ENCODE measurements at places on chromosomes 4 and X. TPM values are rescaled to one million over a fixed set of nuclear protein-coding genes. Genes with fewer than 3 reads are reported as not detected.

Gene UGT2B15
- 4.6 TPM for total RNA-seq

Gene RGN
- total RNA-seq = 1.4 TPM

GRCh38 chr4:159290321-159291030, 187.6 kb downstream of the RAPGEF2 start:
- DNase-seq = no peak

DNA sequence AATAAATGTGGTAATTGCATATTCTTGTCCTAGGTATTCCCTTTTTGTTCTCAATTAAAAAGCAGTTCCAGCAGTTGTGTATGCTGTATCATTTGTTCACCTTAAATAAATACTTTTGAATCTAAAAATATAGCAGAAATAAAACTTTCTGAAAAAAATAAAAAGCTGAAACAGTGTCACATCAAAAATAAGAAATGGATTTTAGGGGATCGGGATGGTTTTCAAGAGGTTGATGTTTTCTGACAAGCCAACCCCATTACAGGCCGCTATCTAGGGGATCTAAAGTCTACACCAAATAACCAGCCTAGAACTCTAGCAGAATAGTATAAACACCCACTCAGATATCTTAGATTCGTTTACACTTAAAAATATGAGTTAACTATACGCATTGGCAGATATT, 95.4 kb upstream of the MAML3 start:
- no peak for DNase-seq

DNA sequence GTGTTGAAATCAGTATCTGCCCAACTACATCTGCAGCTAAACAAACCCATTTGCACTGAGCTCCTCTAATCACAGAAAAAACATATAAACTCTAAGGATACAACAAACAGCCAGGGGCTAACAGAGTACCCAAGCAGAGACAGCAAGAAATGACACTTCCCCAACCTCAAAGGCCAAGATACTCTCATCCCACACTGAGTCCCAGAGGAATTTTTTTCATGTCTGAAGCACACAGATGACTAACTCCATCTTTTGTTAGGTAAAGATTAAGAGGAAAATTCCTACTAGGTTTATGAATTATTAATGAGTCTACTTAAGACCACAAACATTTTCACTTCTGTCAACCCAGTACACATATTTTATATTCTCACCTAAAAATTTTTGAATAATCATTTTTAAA, 31.6 kb downstream of the SEPSECS start:
- no peak for DNase-seq

Gene TLL1
- total RNA-seq = 2.6 TPM

DNA sequence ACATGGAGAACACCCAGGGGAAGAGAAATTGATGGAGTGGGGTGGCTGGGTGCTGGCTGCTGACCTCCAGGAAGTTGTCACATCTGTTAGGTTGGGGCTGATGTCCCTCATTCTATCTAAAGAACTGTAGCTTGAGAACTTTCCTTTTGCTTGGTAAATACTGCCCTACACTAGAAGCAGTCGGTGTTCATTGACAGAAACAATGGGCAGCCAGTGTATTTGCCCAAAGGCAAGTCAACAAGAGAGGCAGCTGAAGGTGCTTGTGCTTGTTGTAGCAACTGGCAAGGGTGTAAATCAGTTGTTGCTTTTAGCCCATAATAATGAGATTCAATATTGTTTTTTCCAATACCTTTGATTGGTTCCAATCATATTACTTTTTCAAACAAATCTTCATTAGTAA, 956 bp downstream of the TMEM154 start:
- DNase-seq = no peak

DNA sequence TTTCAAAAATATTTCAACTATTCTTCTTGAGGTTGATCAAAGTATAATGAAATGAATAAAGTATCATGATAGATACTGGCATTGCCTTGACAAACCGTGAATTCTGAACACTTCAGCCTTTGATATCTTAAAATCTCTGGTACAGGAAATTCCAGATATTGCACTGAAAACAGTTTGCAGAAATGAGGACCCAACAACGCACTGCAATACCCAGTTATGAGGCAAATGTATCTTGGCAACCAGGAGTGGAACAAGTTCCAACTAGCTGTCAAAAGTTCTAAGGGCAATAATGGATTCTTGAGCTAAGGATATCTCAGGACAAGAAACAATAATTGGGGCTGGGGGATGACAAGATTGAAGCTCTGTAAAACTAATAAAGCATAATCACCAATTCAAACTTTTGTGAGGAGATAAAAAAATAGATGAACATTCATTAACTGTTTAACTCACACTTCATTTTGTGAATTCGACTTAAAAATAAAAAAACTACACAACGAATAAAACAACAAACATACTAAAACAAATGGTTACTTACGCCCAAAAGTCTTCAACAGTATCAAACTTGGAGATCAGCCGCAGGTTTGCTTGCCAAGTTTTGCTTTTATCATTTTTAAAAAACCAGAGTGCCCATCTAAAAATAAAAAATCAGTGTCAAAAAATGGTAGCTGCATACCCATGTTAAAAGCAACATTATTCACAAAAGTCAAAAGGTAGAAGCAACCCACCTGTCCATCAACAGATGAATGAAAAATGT, 38.1 kb downstream of the EIF4E start:
- peak; percentile 27 for DNase-seq

Gene PCDH7
- total RNA-seq = 96.1 TPM

Measured in umbilical cord (tissue), 2 donors.